ENCODE measurements at places on chromosomes 7 and 10.

GRCh38 chr7:5649641-5650040 lies 131.8 kb downstream of the RNF216 start:
- DNase-seq = no peak

- DNase-seq = no peak
Measured at GRCh38 chr10:27564880-27565279, 60.8 kb downstream of the RAB18 start.

- peak; percentile 22 for DNase-seq
Measured at GRCh38 chr10:71999360-72000072, 35.3 kb downstream of the CHST3 start.

GRCh38 chr7:21365866-21366624 lies 61.8 kb upstream of the SP4 start:
- no peak for DNase-seq

DNA sequence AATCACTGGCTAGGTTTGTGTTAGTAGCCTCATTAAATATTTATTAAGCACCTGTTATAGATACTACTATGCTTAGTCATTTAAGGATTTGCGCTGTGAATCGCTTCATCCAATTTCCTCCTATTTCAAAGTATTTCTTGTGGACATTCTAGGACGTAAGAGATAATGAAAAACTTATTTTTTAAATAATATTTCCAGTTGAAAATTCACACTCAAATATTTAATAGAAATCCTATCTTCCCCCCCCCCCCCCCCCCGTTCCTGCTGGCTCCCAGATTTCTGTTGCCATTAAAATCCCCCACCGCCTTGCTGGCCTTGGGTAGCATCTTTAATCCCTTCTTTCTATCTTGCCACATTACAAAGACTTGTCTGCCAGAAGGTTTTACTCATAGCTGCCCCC lies 6.0 kb downstream of the INSYN2A start:
- DNase-seq = no peak

DNA sequence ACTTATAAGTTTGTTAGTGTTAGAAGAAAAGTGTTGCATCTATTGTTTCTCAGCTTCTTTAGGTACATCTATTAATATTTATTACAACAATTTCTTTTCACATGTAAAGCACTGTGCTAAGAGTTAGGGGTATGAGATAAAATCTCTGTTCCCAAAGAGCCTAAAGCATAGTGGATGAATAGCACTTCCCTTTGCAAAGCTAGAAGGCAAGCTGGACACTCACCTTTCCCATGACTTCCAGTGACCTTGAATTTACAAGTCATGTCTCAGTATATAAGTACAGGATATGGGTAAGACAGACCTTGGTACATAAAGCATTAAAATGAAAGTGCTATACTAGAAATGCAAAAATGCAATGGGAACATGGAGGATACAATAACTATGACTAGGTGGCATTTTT lies 8.7 kb downstream of the CNNM1 start:
- DNase-seq = no peak
